ENCODE measurements at places on chromosomes 3 and 15.

DNA sequence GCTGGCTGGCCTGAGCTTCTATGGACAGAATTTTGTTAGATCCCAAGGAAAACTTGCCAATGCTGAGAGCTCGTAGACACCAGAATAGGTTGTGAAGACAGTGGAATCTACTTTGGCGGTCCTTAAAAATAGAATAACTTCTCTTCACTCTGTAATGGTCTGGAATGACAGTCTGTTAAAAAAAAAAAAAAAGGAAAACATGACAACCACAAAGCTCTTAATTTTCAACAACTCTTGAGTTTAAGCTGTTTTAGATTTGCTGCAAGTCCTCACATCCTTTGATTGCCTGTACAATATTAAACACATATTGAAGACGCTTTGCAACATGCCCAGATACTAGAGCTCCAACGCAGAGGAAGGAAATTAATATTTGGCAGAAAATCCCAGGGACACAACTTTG, 122.8 kb upstream of the GALNT15 start:
- DNase-seq: no peak

- no peak for DNase-seq
Observed at GRCh38 chr3:38985981-38986380, 65.8 kb downstream of the SCN11A start.

- peak; percentile 56 for DNase-seq
Observed at GRCh38 chr15:88657326-88658069, 18.7 kb downstream of the ISG20 start.

- DNase-seq: no peak
Observed at GRCh38 chr3:105793040-105793439, 75.8 kb downstream of the CBLB start.

DNA sequence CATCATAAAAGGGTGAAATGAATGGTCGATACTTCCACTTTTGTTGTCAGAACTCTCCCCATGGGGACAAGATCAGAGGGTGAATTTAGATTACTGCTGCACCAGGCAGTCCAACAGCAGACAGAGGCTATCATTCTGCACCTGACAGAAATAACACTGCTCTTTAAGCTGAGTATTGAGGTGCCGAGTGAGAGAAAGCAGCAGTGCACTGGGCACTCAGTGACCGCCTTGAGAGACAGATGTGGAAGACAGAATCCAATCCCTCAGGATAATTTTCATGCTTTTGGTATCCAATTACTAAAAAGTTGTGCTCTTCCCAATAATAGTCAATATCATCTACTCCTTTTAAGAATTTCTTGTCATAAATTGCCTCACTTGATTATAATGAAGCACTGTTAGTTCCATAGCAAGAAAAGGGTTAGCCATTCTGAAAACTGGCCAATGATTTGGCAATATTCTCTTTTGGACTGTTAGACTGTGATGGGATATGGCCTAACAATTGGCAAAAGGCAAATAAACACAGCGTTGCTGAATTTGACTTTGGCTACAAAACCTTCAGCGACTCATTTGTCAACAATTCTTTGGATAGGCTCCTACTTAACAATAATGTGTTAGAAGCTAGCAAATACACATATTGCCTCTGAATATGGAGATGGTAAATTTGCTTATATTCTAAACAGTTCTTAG, 5.5 kb downstream of the FGF7 start:
- no peak for DNase-seq

DNA sequence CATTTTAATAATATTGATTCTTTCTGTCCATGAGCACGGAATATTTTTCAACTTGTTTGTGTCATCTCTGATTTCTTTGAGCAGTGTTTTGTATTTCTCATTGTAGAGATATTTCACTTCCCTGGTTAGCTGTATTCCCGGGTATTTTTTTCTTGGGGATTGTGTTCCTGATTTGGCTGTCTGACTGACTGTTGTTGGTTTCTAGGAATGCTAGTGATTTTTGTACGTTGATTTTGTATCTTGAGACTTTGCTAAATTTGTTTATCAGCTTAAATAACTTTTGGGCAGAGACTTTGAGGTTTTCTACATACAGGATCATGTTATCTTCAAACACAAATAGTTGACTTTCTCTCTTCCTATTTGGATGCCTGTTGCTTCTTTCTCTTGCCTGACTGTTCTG, 418.8 kb upstream of the ALCAM start:
- no peak for DNase-seq

DNA sequence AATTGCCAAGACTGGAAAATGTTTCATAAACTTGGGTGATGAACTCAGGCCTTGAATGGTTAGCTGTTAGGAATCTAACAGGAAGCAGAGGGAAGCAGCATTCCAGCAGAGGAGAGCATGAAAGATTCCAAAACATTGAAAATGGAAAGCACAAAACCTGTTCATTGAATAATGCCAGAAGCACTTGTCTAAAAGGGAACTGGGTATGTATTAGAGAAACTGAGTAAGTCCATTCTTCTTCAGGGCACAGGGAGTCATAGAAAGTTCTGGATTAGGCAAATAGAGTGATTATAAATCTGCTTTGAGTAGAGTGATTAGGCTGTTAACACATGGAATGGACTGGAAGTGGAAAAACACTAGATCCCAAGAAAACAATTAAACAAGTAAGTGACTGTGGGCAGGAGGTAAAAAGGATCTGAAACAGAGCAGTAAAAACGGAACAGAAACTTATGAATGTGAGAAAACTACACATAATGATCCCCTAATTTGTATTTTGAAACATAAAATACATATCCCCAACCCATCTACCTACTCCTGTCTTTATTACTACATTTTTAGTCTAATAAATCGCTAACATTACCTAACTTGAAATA, 343.4 kb downstream of the TBC1D5 start:
- DNase-seq: no peak

GRCh38 chr3:100602506-100603444, 6.6 kb upstream of the ADGRG7 start:
- DNase-seq: no peak

- no peak for DNase-seq
Observed at GRCh38 chr15:30859091-30859874, 44.4 kb upstream of the FAN1 start.

DNA sequence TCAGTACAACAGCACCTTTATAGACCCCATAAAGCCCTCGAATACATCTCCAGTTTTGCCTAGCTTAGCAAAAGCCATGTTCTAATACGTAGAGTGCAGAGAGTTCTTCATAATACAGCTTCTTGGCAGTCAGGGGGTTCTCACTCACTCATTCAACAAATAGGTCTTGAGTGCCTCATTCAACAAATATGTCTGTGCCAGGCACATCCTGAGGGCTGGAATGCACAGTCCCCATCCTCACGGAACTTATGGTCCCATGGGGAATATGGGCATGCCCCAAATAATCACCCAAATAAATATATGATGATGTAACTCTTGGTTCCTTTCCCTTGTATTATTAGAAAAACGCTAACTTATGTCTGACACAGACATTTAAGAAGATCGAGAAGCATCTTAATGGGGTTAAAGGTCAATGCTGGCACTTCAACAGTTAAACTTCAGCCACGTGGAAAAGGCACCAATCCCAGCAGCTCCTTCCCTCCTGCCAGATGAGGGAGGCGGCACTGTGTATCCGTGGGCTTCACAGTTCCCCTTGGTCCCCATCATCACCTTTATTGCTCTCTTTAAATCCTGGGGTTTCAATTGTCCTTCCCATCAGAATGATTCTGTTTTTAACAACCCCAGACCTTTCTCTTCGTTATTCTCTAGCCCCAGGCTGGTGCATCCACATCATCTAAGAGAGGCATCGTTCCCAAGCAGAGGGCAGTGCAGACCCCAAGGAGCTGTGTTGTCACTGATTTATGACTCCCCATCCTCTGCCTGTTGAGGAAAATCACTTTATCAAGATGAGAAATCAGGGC, 18.9 kb upstream of the SEMA5B start:
- no peak for DNase-seq

GRCh38 chr3:172209333-172210321, 170.2 kb downstream of the FNDC3B start:
- no peak for DNase-seq

GRCh38 chr3:150870406-150870805, 34.8 kb downstream of the MINDY4B start:
- DNase-seq: no peak

DNA sequence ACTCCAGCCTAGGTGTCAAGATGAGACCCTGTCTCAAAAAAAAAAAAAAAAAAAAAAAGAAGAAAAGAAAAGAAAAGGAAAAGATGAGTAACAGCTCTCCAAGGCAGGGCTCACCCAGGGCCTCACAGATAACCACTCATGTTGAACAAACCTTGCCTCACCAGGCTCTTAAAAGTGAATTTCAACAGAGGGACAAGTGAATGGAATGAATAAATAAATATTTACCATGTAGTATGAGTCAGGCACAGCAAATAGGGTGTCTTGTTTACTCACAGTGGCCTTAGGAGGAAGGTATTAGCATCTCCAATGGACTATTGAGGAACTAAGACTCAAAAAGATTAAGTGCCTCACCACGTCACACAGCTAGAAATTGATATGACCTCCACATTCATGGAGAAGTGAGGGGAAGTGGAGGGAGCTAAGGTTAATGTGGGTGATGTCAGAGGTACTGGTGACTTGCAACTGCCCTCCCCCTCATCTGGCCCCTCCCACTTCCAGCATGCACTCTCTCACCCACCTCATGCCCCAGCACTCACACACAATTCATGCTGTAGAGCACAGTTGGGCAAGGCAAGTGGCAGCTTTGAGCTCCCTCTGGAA, 255.5 kb downstream of the UACA start:
- DNase-seq: no peak

DNA sequence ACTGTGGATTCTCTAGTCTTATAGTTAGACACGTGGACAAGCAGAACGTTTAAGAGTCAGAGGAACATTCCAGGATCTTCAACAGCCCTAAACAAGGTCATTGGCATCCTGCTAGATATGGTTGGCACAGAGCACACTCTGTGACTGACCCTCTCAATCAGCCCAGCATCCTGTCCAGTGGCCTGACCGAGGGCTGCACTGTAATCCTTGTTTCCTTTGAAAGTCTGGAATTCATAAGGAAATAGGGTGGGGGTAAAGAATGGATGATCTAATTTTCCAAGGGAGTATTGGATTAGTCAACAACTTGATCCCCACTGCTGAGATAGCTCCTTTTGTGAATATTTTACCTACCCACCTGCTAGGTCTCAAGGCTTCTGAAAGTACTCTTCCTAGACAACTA, 94.5 kb upstream of the DLG1 start:
- DNase-seq: no peak

- DNase-seq: peak; percentile 70
Observed at GRCh38 chr3:138347960-138348753, at the start of gene MRAS. TSS of gene MRAS (plus strand) at chr3:138348579. CDS start at chr3:138372884, 24,305 bp downstream.

GRCh38 chr3:172187511-172187910, 148.1 kb downstream of the FNDC3B start:
- no peak for DNase-seq

GRCh38 chr15:63473749-63473998, 30.7 kb upstream of the USP3 start:
- DNase-seq: no peak

GRCh38 chr15:79615754-79616153, 183.6 kb downstream of the MINAR1 start:
- no peak for DNase-seq

DNA sequence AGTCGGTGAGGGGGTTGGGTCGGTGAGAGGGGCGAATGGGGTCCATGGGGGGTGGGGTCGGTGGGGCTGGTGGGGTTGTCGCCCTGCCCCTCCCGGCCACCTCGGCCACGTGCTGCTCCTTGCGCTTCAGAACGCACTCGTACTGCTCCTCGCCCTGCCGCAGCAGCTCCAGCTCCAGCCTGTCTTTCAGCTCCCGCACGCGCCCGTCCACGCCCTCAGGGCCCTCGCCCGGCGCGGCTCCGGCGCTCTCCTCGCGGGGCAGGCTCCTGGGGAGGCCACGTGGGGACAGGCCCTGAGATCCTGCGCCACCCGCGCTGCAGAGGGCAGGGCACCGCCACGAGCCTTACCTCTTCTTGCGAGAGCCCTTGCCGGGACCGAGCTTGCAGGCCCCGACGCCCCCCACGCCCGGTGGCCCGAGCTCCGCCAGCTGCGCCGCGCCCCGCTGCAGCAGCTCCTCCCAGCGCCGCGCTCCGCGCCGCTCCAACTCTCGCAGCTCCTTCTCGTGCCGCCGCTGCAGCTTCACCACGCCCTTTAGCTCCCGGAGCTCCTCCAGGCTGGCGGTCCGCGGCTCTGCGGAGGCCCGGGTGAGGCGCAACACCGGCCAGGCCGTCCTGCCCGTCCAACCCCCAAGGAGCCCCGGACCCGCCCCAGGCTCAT, 8.2 kb upstream of the ANKRD63 start:
- no peak for DNase-seq

- no peak for DNase-seq
Observed at GRCh38 chr3:87719060-87719459, 339.7 kb downstream of the CGGBP1 start.

GRCh38 chr15:51281368-51281967, 56.9 kb downstream of the CYP19A1 start:
- peak; percentile 49 for DNase-seq

DNA sequence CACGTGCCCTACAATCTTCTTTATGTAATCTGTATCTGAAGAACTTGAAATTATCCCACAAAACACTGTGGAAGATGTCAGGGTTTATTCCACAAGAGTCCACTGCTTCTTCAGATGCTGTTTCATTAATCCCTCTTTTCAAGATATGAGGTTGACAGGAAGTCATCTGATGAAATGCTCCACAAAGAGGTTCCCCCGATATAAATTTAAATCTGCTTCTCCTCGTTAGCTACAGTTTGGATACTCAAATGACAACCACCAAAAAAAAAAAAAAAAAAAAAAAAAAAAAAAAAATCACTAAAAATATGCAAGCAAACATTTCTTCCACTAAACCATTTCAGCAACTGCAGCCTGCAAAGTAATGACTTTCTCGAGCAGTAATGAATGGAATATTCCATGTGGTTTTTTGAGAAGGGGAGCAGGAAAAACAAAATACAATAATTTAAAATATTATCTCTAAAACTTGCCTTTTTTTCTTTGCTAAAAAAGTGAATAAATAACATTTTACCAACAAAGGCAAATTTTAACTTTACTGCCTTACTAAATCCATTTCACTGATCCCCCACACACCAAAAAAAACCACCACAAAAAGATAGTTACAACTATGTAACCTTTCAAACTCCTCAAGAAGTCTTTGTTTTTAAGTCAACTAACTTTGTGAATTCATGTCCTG, 37.8 kb downstream of the DLG1 start:
- no peak for DNase-seq

GRCh38 chr3:6229778-6230410, 631.0 kb upstream of the GRM7 start:
- no peak for DNase-seq

DNA sequence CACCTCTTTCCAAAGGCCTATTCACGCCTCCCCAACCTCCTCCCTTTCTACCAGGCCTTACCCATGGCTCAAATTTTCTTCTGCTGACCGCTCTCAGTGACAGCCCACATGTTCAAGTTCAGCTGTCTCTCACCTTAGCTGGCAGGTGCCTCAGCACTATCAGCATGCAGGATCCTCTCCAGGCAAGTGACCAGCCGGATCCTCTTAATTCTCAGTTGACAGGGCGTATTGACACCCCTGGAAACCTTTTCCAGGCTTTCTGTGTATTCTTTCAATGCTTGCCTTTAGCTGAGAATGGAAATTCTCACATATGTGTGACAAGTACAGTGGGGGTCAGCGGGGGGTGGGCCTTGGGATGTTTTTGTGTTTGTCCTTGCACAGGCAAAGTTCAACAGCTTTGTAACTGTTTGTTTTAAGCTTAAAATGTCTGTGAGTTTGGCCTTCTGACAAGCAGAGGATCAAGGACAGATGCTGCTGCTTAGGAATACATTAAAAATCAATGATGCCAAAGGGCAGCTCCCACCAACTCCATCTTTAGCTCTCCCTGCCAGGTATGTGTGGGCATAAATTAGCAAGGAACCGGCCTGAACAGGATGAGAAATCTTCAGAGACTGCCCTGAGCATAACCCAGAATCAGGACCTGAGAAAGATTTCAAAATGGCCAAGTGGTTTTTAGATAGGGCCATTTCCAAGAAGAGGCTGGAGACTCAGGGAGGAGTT, 17.4 kb upstream of the BDH1 start:
- DNase-seq: no peak

Data from 8988T (cell line).